ENCODE measurements at places on chromosomes 2 and 18.

DNA sequence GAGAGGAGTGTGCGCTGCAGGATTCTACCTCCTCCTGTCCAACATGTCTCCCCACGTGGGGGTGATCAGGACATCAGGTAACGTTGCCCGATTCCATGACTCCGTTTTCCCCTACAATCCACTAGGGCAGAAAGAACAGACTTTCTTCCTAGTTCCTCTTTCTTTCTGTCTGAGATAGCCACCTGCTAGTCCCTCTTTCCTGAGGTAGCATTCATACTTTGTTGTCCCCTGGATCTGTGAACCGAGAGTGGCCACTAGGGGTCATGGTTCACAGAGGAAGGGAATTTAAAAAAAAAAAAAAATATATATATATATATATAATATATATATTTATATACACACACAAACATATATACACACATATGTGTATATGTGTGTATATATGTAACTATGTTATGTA lies 210.0 kb upstream of the ZNF521 start:
- peak; percentile 37 for DNase-seq

GRCh38 chr18:78641689-78642231 lies 337.9 kb upstream of the SALL3 start:
- no peak for DNase-seq

DNA sequence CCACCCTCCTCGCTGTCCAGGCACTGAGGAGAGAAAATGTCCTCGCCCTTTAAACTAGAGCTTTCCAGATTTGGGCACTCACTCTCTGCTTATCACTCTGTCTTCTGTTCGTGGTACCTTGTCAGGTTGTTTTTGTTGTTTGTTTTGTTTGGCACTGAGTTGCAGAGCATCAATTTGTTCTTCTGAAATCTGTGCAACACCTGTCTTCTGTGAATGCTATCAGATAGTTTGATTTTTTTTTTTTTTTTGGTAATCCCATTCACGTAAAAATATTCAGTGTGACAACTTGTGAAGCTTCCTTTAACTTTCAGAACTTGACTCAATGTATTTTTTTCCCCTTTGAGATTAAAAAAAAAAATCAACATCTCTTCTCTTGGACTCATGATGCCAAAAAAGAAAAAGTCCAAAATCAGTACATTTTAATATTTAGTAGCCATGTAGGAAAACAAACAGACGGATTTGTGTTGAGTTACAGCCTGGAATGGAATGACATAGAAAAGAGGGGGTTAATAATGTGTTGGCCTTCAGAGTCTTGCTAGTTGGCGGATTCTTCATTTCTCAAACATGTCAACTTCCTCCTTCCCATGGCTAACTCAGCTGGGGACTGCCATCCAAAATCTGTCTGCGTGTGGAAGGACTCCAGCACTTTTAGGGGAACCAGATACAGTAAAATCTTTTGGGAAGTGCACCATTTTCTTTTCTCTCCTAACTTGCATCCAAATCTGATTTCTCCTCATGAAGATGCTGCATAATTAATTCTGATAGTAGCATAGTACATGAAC lies 1.6 kb downstream of the TMEM178A start:
- DNase-seq: no peak

DNA sequence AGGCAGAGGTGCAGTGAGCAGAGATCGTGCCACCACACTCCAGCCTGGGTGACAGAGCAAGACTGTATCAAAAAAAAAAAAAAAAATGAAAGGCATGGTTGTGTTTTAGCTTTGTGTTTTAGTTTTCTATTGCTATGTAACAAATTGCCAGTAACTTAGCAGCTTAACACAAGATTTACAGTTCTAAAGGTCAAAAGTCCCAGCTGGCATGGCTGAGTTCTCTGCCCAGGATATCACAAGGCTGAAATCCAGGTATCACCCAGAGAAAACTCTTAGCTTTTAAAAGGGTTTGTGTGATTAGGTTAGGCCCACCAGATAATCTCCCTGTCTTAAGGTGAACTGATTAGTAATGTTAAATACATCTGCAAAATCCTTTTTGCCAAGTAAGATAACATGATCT lies 107.7 kb upstream of the YPEL5 start:
- DNase-seq: no peak

DNA sequence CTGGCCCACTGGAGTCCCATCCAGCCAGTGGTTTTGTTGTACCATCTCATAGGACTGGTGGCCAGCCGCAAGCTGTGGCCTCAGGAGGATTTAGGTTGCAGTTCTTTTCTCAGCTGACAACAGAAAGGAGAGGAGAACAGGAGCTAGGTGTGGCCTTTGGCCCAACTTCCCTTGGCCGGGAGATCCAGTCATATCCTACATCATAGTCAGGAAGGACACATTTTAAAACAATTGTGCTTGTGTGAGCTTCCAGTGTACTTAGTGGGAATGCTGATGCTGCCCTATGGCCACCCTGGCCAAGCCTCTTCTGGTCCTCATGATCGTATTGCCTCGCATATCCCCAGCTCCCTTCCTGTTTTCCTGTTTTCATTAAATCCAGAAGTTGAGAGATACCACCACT lies 98.1 kb downstream of the WDSUB1 start:
- DNase-seq: no peak

- DNase-seq: no peak
Observed at GRCh38 chr2:101533561-101534148, 58.7 kb upstream of the RFX8 start.

DNA sequence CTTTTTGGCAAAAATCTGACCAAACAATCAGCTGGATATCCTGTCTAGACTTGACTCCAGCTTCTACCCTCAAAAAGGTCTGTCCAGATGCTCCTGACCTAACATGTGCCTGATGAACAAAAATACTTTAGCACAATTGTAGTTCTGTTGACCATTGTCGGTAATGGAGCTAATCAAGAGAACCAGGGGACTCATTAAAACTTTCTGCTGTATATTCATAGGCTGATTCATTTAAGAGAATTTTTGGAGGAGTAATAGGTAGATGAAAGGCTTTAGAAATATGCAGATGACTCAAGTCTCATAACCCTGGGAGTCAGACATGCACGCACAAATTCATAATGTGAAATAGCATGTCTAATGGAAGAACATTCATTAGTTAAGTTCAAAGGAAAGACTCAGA lies 514.2 kb downstream of the TXNL1 start:
- DNase-seq: peak; percentile 30

- peak; percentile 76 for DNase-seq
Observed at GRCh38 chr2:79935771-79936657, 368.5 kb downstream of the LRRTM1 start.

DNA sequence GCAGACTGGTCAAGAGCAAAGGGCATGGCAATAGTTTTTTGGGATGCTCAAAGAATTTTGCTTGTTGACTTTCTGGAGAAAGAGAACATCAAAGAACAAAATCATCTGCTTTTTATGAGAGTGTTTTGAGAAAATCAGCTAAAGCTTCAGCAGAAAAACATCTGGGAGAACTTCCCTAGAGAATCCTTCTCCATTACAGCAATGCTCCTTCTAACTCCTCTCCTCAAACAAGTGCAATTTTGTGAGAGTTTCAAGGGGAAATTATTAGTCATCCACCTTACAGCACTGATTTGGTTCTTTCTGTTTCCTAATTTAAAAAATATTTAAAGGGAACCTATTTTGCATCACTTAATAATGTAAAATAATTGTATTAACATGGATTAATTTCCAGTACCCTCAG lies 226.9 kb upstream of the NXPH2 start:
- no peak for DNase-seq

- no peak for DNase-seq
Observed at GRCh38 chr2:222490131-222490530, 65.8 kb downstream of the SGPP2 start.

GRCh38 chr2:9771101-9771449 lies 72.2 kb upstream of the TAF1B start:
- no peak for DNase-seq

DNA sequence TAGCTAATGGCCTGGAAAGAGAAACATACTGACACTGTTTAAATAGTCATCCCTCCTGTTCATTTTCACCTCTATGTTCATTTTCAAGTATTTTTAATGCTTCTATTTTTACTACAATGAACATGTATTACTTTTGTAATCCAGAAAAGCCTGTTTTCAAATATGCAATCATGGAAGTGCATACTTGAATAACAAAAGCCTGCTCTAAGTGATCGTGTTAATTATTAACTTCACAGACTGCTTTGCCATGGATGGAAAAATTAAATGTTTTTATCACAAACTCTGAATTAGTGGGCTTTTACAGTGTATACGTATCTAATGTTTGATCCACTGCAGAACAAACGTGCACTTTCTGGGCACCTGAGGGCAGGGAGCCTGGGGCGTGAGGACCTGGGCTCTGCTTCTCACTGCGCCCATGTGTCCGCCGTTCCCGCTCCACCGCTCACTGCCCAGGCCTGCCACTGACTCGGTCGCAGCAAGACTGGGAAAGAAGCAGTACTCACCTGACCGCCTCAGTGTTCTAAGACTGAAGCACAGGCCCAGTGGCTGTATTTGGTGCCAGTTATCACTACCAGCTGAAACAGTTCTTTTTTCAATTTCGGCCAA lies 80.6 kb downstream of the UXS1 start:
- DNase-seq: no peak

DNA sequence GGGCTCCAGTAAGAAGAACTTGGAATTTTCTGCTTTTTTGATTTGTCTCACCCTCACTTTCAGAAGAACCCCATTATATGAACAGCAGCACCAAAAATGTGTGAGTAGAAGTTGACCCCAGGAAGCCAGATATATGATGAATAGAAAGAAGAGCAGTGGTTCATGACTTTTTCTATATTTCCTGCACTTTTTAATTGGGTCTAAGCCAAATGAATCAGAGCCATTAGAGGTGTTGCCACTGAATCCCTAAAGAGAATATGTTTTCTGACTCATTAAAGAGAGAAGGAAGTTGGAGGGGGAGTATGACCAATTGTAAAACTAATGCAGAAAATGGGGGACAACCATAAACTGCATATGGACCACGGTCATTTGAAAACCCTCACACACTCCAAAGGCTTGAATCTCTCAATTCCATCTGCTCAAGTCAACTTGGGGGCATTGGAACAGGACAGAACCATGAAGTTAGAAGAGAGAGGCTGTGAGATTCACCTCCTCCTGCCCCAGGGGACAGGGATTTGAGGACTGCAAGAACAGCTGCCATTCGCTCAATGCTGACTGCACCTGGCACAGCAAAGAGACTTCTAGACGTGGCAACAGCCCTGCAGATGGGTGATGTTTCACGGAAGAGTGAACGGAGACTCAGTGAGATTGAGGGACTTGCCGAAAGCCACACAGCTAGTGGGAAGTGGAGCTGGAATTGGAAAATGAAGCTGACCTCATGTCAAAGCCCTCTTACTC lies 3.0 kb downstream of the DAPL1 start:
- peak; percentile 52 for DNase-seq

- peak; percentile 75 for DNase-seq
Observed at GRCh38 chr2:74690571-74690970, 36.5 kb downstream of the SEMA4F start.

DNA sequence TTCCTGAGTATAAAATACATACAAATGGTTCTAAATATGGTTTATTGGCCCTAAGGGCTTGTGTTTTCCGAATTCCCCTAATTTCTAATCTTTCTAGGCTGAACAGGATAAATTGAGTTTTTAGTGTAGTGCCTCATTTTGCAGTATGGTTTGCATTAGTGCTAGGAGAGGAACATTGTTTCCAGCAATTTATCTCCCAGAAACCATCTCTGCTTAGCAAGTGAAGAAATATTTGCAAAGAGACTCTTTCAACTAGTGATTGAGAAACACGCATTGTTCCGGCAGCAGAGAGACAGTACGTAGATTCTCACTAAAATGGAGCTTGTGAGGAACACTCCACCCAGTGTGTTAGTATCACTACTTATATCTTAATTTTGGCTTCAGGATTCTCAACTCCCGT lies 177.8 kb upstream of the EPAS1 start:
- DNase-seq: peak; percentile 27

DNA sequence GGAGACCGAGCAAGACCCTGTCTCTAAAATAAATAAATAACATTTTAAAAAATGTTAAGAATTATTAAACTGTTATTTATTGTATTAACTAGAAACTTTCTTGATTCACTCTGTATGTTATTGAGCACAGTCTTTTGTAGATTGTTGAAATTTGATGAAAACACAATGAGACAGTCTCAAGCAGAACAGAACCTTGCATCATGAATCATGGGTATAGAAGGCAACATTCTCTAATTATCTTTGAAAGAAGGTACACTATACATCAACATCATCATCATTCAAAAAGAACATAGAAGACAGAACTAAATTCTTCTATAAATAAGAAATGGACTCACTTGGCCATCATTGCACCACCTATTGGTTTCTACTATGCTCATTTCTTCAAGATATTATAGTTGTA lies 67.7 kb downstream of the SLC8A1 start:
- no peak for DNase-seq

- DNase-seq: no peak
Observed at GRCh38 chr2:32572030-32572429, 55.8 kb upstream of the TTC27 start.

- DNase-seq: peak; percentile 21
Observed at GRCh38 chr2:144256996-144257707, 262.8 kb downstream of the ZEB2 start.

DNA sequence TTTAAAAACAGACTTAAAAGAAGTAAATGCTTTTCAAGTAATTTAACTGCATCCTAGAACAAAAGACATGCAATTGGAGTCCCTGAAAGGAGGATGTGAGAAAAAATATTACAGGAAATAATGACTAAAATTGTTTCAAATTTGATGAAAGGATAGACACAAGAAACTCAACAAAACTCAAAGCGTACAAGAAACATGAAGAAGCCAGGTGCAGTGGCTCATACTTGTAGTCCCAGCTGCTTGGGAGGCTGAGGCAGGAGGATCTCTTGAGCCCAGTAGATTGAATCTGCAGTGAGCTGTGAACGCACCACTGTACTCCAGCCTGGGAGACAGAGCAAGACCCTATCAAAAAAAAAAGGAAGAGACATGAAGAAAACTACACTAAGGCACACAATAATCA lies 118.1 kb upstream of the SLC39A10 start:
- no peak for DNase-seq

DNA sequence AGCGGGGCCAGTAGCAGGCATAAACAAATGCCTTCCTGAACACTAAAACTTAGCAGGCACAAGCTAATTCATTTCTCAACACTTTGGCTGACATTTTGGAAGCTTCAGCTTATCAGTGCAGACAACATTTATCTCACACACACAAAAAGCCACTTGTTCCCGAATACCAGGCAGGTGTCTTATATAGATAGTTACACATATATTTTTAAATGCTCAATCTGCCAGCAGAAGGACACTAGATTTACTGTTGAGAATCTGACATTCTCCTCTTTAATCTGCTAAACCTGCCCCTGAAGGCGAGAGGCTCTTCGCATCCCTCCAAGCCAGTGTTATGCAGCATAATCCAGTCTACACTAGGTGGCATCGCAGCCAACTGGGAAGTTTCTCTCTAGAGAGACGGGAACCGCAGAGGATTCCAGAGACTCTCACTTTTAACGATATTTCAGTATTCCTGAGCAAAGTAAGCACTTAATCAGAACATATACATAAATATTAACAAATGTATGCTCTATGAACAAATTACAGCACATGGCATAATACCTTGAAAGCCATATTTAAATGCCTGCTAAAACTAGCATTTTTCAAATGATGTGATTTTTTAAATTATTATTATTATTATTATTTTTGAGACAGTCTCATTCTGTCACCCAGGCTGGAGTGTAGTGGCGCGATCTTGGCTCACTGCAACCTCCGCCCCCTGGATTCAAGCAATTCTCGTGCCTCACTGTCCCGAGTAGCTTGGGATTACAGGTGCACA lies 90.2 kb upstream of the SCG2 start:
- peak; percentile 84 for DNase-seq

- peak; percentile 50 for DNase-seq
Observed at GRCh38 chr2:105919826-105920225, 175.1 kb downstream of the NCK2 start.

- DNase-seq: no peak
Observed at GRCh38 chr2:219280651-219281050, 1.5 kb downstream of the DNAJB2 start.

All from MCF 10A (cell line).